WTC11 (cell line): ENCODE measurements at places on chromosomes 2 and 18.

DNA sequence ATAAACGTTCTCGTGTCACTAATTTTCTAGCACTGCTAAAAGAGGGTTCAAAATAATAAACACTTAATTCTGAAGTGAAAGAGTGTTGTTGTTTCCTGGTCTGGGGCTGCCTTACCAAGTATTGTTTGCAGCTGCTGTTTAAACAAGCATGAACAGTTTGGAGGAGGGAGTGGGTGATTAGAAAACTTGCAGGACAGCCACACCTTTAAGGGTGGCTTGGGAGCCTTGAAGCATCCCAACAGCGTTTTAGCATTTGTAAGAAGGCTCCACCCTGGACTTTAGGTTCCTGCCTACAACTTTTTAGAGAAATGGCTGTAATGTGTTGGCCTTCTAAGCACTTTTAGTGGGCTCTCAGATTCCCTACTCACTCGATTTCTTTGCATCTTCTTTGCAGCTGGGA, 371.6 kb downstream of the TGIF1 start:
- peaks cover 6% of the 10 kb centered on the region for H3K36me3 ChIP-seq
- no peak for DNase-seq
- H3K27me3 ChIP-seq: no peaks in the 10 kb centered on the region

GRCh38 chr2:112006076-112006410, 49.0 kb upstream of the TMEM87B start:
- H3K4me1 ChIP-seq: no peaks in the 10 kb centered on the region
- no peak overlapping the region for H3K27ac ChIP-seq
- no peak overlapping the region for H3K4me3 ChIP-seq
- DNase-seq: no peak
- H3K36me3 ChIP-seq: peaks cover 9% of the 10 kb centered on the region; the same call in 1 of the 2 replicates

GRCh38 chr2:187493877-187494568, 46.0 kb upstream of the CALCRL start:
- no peaks in the 10 kb centered on the region for H3K4me1 ChIP-seq
- no peak overlapping the region for H3K4me3 ChIP-seq
- H3K27ac ChIP-seq: no peak overlapping the region
- no peak for DNase-seq

DNA sequence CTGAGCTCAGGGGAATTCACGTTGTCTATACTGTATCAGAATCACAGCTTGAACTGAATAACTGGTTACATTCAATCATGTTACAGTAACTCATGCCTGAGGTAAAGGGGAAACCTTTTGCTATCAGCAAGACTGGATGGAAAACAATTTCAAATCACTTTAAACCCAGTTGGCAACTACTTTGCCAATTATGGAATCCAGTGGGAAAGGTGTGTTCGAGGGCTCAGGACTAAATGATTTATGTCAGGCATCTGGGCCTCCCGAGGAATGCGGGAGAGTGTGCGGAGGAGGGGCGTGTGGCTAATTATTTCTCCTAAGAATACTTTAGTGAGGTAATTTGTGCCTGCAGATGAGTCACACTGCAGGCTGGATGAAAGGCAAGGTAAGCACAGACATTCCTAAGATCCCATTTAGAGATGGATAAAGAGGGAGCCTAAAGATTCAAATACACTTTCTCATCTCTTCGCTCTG, 100.1 kb downstream of the HRH4 start:
- no peak overlapping the region for H3K4me3 ChIP-seq
- H3K4me1 ChIP-seq: peaks cover 15% of the 10 kb centered on the region
- DNase-seq: peak; percentile 44
- 0 out of 2 replicates have a peak overlapping the region, but pooled peaks have one; percentile 53 for H3K27ac ChIP-seq
- H3K36me3 ChIP-seq: no peaks in the 10 kb centered on the region

- peaks cover 34% of the 10 kb centered on the region for H3K4me1 ChIP-seq
- H3K27ac ChIP-seq: no peak overlapping the region
- no peaks in the 10 kb centered on the region for H3K27me3 ChIP-seq
- H3K36me3 ChIP-seq: 0 out of 2 replicates have a peak, but pooled peaks cover 2% of the 10 kb centered on the region
- peak overlapping the region; percentile 24; the same call in 1 of the 2 replicates for H3K4me3 ChIP-seq
Measured at GRCh38 chr2:202681688-202682205, 47.0 kb downstream of the FAM117B start.

- H3K36me3 ChIP-seq: no peaks in the 10 kb centered on the region
- H3K4me1 ChIP-seq: peaks cover 41% of the 10 kb centered on the region
- H3K27ac ChIP-seq: no peak overlapping the region
- H3K4me3 ChIP-seq: no peak overlapping the region
Measured at GRCh38 chr2:12432985-12433625, 283.6 kb upstream of the TRIB2 start.

DNA sequence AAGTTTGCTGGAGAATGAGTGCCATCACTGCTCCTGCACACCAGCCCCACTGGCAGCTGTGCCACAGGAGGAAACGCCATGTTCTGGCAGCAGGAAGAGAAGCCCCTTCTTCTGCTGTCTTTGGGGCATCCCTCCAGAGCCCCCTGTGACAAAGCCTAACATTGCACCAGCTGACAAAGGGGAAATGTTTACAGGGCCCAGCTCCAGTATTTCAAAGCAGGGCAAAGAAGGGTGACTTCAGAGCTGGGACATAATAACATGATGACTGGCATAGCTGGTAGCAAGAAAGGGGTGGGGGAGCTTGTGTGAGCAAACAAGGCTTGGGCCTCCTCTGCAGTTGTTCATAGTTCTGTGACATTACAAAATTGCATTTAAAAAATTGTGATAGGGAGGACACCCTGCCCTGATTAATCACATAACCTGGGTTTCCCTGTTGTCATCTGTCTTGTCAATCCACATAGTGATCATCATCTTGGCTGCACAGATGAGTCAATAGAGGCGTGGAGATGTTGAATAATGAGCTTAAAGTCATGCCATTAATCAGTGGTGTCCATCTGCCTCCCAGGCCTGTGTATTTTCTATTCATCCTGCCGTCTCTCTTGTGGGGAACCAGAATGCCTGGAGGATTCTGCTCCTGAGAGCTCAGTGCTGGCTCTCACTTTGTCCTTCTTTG, 29.1 kb upstream of the PDIA6 start:
- H3K4me3 ChIP-seq: no peak overlapping the region
- H3K36me3 ChIP-seq: peaks cover 12% of the 10 kb centered on the region
- H3K27ac ChIP-seq: no peak overlapping the region
- H3K27me3 ChIP-seq: peaks cover 8% of the 10 kb centered on the region
- no peak for DNase-seq

DNA sequence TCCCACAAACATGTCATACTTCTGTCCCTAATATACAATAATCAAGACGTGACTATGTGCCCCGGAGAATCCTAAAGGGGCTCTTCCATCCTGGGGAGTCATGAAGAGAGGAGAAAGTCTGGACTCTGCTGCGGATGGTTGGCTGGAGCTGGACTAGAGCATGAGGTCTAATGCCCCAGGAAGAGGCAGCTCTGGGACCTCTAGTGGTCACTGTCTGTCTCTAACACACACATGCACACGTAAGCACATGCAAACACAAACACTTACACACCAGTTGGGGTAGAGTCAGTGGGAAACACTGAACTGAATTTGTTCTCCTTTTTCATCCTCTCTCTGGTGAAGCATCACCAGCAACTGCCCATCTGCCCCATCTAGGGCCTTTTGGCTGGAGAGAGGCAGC, 271.6 kb downstream of the TDRD15 start:
- H3K4me1 ChIP-seq: no peaks in the 10 kb centered on the region
- no peak for DNase-seq
- H3K36me3 ChIP-seq: no peaks in the 10 kb centered on the region
- no peak overlapping the region for H3K4me3 ChIP-seq

DNA sequence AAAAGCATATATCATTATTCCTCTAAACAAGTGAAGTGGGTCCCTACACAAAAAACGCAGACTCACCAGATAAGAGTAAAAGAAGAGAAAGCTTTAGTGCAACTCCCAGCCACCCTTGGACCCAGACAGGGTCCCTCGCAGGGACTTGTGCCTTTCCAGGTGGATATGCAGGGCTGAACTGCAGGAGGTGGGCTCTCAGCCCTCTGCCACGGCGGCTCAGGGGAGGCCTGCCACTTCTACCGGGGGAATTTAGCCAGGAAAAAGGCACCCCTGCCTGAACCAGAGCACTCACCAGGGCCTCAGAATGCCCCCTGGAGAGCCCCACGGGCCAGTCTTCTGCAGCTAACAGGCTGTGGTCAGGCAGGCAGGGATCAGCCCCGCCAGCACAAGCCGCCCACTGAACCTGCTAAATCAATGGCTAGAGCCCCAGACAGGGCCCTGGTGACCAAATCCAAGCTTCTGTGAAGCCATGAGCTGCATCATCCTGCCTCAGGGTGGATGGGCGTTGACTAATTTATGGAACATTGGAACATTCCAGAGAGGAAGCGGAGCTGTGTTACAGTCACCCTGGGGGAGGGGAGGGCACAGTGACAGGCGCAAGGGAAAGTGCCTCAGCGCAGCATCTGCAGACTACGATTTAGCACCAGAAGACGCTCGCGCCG, 209.3 kb downstream of the EIPR1 start:
- DNase-seq: peak; percentile 20
- H3K36me3 ChIP-seq: peaks cover 25% of the 10 kb centered on the region
- H3K27ac ChIP-seq: peak overlapping the region; percentile 25
- peaks cover 14% of the 10 kb centered on the region for H3K4me1 ChIP-seq
- no peak overlapping the region for H3K4me3 ChIP-seq

GRCh38 chr2:128513961-128514283, 195.3 kb upstream of the HS6ST1 start:
- no peak overlapping the region for H3K27ac ChIP-seq
- no peak overlapping the region for H3K4me3 ChIP-seq
- peaks cover 10% of the 10 kb centered on the region for H3K4me1 ChIP-seq
- DNase-seq: no peak
- no peaks in the 10 kb centered on the region for H3K36me3 ChIP-seq

- no peaks in the 10 kb centered on the region for H3K36me3 ChIP-seq
- H3K4me1 ChIP-seq: peaks cover 12% of the 10 kb centered on the region
- no peak overlapping the region for H3K27ac ChIP-seq
- no peak overlapping the region for H3K4me3 ChIP-seq
- DNase-seq: no peak
Measured at GRCh38 chr2:24461685-24462084, 29.4 kb upstream of the NCOA1 start.

DNA sequence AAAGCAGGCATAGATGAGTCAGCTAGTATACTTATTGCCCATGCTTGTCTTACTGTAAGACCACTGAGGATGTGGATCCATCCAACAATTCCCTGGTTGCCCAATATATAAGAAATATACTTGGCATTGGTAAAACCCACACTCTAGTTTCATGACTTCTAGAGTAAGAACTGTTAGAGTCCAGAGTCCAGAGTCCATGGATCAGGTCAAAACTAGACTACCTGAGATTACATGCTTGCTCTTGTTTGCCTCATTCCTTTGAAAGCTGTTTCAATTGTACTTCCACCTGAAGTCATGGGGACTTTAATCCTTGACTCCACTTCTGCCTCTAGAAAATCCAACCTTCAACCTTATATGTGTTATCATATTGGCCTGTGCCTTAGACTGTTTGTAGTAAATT, 707.6 kb upstream of the FAM98A start:
- H3K36me3 ChIP-seq: no peaks in the 10 kb centered on the region
- H3K27me3 ChIP-seq: no peaks in the 10 kb centered on the region
- DNase-seq: no peak
- H3K4me3 ChIP-seq: no peak overlapping the region
- H3K4me1 ChIP-seq: peaks cover 6% of the 10 kb centered on the region

GRCh38 chr18:10564975-10565773, 39.3 kb downstream of the NAPG start:
- H3K4me3 ChIP-seq: no peak overlapping the region
- peaks cover 4% of the 10 kb centered on the region; the same call in 1 of the 2 replicates for H3K4me1 ChIP-seq
- no peaks in the 10 kb centered on the region; the same call in 1 of the 2 replicates for H3K27me3 ChIP-seq
- H3K27ac ChIP-seq: no peak overlapping the region
- H3K36me3 ChIP-seq: peaks cover 3% of the 10 kb centered on the region; the same call in 1 of the 2 replicates

- peaks cover 22% of the 10 kb centered on the region for H3K36me3 ChIP-seq
- H3K4me3 ChIP-seq: no peak overlapping the region
- no peak overlapping the region for H3K27ac ChIP-seq
- H3K27me3 ChIP-seq: no peaks in the 10 kb centered on the region
- peaks cover 18% of the 10 kb centered on the region for H3K4me1 ChIP-seq
Measured at GRCh38 chr2:30262716-30263309, 31.5 kb downstream of the LBH start.

GRCh38 chr2:46445556-46445955, 33.8 kb upstream of the TMEM247 start:
- no peaks in the 10 kb centered on the region for H3K36me3 ChIP-seq
- no peak overlapping the region for H3K27ac ChIP-seq
- H3K4me3 ChIP-seq: no peak overlapping the region
- DNase-seq: no peak
- no peaks in the 10 kb centered on the region for H3K4me1 ChIP-seq
- no peaks in the 10 kb centered on the region for H3K27me3 ChIP-seq

DNA sequence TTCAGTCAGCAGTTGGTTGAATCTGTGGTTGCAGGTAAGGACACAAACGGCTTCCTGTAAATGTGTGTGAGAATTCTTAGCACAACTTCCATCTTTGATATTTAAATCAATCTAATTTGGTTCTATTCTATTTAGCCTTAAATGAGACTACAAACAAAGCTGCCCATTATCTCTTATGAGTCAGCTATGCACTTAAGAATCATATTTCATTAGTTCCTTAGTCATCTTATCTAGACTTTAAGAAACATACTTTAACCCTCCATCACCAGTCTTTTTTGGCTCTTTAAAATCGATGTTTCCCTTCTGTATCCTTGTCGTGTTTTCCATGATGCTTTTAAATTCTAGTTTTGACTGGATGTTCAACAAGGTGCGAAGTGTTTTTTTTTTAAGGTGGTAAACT, 114.4 kb upstream of the TMEM200C start:
- no peak for DNase-seq
- H3K27ac ChIP-seq: no peak overlapping the region
- H3K36me3 ChIP-seq: peaks cover 3% of the 10 kb centered on the region; the same call in 1 of the 2 replicates
- H3K4me1 ChIP-seq: peaks cover 12% of the 10 kb centered on the region
- no peak overlapping the region for H3K4me3 ChIP-seq

DNA sequence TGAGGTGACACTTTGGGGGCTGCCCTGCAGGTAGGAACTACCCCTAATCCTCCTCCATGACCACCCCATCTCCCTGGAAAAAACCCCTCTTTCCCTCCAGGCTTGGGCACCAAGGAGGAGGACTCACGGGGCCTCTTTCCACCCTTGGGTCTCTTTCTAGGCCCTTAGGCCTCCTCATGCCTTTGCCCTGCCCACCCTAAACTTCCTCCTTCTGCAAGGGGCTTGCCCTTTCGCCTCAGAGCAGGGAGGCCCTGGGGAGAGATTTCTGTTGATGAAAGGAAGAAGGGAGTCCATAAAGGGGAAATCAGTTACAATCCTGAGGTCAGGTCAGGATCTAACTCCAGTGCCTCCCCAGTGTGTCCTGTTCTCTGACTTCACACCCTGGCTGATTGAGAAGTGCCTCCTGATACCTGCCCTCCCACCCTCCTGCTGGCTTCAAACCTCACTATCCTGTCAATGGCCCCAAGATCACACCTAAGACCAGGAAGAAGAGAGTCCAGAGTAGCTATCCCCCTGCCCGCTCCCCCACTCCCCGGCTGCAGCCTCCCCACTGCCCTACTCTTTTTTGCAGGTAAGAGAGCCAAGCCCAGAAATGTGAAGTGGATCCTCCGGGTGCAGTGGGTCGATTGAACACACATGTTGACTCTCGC, 16.7 kb upstream of the TNS1 start:
- DNase-seq: no peak
- no peak overlapping the region for H3K4me3 ChIP-seq
- peaks cover 30% of the 10 kb centered on the region for H3K4me1 ChIP-seq
- no peaks in the 10 kb centered on the region; the same call in 1 of the 2 replicates for H3K27me3 ChIP-seq

- no peaks in the 10 kb centered on the region for H3K36me3 ChIP-seq
- no peak overlapping the region for H3K4me3 ChIP-seq
- H3K27me3 ChIP-seq: no peaks in the 10 kb centered on the region
- no peak overlapping the region for H3K27ac ChIP-seq
- no peak for DNase-seq
Measured at GRCh38 chr2:34705551-34706247, 1106.6 kb upstream of the FAM98A start.
